PC-3 (cell line): ENCODE measurements at places on chromosomes 5 and 9. TPM values are rescaled to one million over a fixed set of nuclear protein-coding genes. Genes with fewer than 3 reads are reported as not detected.
A peak's percentile ranks its signal among the peaks of the same experiment; 100 is the strongest.

DNA sequence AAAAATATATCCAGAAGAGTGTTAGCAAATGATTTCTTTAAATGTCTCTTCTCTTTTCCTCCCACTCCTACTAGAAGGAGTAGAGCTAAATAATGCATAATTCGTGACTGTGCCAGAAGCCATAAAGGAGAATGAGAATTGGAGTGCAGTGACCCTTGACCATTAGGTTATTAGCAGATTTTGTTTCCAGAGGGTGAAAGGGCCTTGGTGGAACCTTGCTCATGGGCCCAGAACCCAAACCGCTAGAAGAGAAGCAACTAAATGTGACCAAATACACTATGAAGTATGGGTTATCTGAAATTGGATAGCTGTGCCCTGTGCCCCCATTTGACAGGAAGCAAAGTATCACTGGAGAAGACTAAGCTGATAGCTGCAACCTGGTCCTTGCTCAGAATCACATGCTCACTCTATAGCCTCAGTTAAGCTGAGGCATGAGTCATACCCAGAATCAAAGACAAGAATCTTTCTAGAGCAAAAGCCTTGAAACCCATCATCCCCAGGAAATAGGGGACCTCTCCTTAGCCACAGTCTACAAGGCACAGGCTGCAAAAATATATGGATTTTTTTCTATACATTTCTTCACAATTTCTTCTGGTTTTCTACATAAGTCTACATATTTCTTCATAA is 36.3 kb downstream of the CAPSL start:
- no peaks in the 10 kb centered on the region for H3K36me3 ChIP-seq
- no peak for DNase-seq
- no peak overlapping the region for H3K27ac ChIP-seq
- H3K4me3 ChIP-seq: no peak overlapping the region
- no peaks in the 10 kb centered on the region for H3K4me1 ChIP-seq

GRCh38 chr5:89849830-89850512 is 559.6 kb downstream of the CETN3 start:
- H3K27ac ChIP-seq: no peak overlapping the region
- no peaks in the 10 kb centered on the region for H3K36me3 ChIP-seq
- DNase-seq: no peak
- H3K27me3 ChIP-seq: peaks cover 7% of the 10 kb centered on the region; the same call in 1 of the 2 replicates
- H3K4me3 ChIP-seq: no peak overlapping the region

DNA sequence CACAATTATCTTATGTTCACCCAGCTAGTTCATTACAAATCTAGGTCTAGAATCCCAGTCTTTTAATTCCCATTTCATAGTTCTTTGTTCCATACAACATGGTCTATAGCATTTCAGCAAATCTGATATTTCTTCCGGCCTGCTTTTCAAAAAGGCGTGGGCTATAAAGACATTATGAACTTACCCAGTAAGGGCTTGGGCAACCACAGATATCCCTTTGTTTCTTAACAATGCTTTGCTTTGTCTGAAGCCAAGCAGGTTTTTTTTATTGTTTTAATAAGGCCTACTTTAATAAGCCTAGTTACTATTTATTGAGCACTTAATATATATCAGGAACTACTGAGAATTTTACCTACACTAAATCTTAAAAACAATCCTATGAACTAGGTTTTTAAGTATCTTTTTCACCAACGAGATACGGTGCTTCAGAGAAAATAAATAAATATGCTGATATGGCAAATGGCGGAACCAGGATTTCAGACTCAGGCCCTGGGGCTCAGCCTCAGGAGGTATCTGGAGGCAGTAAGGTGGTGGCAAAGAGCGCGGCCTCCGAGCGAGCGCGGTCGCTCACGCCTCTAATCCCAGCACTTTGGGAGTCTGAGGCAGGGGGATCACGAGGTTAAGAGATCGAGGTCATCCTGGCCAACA is 29.7 kb downstream of the PCA3 start:
- H3K36me3 ChIP-seq: no peaks in the 10 kb centered on the region
- no peak for DNase-seq
- no peak overlapping the region for H3K27ac ChIP-seq
- H3K4me3 ChIP-seq: no peak overlapping the region
- peaks cover 38% of the 10 kb centered on the region for H3K27me3 ChIP-seq

DNA sequence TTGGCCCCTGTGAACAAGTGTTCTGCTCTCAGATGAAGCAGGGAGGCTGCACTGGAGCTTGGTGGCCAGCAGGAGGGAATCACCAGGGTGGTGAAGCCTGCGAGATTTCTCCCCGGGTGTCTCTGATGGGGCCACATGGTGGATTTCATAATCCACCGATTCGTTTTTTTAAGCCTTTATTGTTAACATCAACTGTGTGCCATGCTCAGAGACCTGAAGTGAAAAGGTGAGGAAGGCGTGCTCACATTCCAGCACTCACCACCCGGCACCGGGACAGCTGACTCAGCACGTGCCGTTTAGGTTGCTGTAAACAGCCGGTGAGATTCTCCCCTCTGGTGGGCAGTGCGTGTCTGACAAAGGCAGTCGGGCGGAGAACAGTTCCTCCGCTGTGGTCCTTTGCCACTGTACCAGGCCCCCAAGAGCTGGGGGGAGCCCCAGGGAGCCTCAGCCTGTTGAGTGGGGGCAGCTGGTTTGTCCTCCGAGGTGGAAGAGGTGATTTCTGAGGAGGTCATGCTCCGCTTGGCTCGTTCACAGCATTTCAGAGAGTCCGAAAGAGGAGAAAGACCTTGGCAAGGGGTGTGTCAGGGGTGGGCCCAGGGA is 12.7 kb upstream of the AHRR start:
- peak overlapping the region; percentile 57 for H3K27ac ChIP-seq
- H3K27me3 ChIP-seq: no peaks in the 10 kb centered on the region
- peaks cover 40% of the 10 kb centered on the region for H3K4me1 ChIP-seq
- H3K36me3 ChIP-seq: peaks cover 23% of the 10 kb centered on the region; the same call in 1 of the 2 replicates

GRCh38 chr9:124453586-124454191 is 3.4 kb downstream of the ADGRD2 start:
- no peaks in the 10 kb centered on the region for H3K4me1 ChIP-seq
- H3K4me3 ChIP-seq: no peak overlapping the region
- H3K27me3 ChIP-seq: no peaks in the 10 kb centered on the region
- no peaks in the 10 kb centered on the region for H3K36me3 ChIP-seq

DNA sequence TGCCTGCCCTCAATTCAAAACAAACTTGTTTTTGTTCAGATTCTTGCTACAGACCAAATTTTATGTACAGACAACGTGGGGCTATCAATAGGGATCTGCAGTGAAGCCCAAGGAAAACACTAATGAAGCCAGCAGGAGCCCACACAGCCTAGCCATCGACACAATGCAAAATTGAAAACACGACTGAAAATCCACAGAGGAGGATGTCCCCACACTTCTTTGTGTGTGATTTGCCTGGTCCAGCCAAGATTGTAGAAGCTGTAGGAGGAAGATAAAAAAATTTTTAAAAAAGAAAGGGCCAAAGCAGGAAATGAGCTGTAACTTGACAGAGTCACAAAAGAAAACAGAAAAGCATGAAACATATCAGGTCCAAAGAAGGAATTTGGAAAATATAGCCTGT is 34.8 kb downstream of the HTR4 start:
- peaks cover 14% of the 10 kb centered on the region for H3K4me1 ChIP-seq
- H3K27ac ChIP-seq: no peak overlapping the region
- H3K27me3 ChIP-seq: peaks cover 12% of the 10 kb centered on the region
- DNase-seq: no peak
- no peaks in the 10 kb centered on the region for H3K36me3 ChIP-seq

- no peaks in the 10 kb centered on the region for H3K4me1 ChIP-seq
- H3K4me3 ChIP-seq: no peak overlapping the region
Measured at GRCh38 chr9:77731930-77732329, 83.8 kb upstream of the GNA14 start.

The FAM221B gene
- total RNA-seq: 0.29 TPM in 1 of 2 replicates, not detected in the other

The OSTF1 gene
- 25.8 and 26.5 TPM in 2 replicates for total RNA-seq
